ENCODE measurements at places on chromosomes 7 and 10.

DNA sequence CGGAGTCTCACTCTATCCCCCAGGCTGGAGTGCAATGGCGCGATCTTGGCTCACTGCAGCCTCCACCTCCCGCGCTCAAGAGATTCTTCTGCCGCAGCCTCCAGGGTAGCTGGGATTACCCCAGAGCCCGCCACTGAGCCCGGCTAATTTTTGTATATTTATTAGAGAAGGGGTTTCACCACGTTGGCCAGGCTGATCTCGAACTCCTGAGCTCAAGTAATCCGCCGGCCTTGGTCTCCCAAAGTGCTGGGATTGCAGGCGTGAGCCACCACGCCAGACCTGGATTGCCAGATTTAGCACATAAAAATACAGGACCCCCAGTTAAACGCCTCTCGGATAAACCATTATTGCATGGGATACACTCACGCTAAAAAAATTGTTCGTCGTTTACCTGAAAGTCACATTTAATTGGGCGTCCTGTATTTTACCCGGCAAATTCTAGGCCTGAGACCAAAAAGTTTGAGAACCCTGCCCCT, 375 bp upstream of the GATAD1 start:
- DNase-seq: no peak

DNA sequence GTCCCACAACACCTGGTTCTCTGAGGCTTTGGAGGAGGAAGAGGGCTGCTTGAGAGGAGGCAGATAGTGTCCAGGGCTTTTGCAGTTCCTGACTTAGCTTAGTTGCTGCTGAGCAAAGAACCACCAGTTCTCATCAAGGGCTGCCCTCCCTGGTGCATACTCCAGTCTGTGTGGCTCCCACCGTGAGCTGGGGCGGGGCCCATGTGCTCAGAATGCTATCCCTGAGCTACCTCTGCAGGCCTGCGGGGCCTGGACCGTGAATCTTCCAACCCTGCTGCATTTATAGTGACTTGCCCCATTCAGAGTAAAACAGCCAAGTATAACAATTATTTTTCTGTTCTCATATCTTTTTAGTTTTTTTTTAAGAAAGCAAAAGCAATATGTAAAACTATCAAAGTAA, 49.2 kb downstream of the TACR2 start:
- no peak for DNase-seq

DNA sequence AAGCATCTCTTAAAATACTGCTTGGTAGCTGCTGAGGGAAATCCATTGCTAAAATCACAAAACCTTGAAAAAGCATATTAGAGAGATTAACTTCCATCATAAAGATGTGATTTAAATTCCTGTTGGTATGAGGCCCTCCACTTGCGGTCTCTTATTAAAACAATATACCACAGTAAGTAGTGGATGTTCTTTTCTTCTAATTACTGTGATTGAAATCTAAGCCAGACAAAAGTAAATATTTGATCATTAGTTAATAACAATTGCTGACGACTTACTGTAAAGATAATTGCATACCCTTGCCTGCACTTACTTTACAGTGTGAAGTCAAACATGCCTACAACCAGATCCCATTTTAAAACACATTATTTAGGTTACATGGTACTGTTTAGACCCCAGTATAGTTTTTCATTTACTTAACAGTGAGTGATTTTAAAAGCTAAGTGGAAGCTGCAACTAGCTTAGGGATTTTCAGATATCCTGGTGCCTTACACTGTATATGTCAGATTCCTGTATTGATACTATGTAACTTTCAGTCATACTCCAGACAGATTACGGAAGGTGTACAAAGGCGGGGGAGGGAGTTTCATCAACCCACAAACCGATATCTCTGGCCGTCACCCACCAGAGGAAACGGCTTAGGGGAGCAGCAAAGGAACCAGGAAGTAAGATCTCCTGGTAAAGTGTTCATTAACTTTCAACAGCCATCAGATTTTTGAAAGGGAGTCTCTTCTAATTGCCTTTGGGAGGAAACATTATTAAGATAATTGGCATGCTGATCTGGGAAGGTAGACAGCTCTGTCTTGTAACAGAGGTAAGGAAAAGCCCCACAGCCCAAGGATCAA, 986 bp downstream of the NRP1 start:
- DNase-seq: no peak

DNA sequence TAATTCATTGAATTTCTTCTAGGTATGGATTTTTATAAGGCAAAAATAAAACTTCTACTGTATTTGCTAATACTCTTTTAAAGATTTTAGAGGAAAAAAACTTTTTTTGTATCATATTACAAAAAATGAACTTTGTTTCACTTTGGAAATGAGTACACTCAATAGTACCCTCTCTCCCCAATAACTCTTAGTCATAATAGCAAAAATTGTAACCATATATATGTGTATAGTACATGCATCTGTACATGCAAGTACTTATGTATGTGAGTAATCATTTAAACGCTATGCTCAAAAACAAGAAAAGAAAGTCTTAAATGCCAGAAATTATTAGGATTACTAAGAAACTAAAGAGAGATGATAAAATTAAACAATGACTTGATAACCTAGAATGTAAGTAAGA, 95.9 kb upstream of the HGF start:
- no peak for DNase-seq

- DNase-seq: no peak
These were observed 61.5 kb downstream of the INSIG1 start for GRCh38 chr7:155358948-155359712.

DNA sequence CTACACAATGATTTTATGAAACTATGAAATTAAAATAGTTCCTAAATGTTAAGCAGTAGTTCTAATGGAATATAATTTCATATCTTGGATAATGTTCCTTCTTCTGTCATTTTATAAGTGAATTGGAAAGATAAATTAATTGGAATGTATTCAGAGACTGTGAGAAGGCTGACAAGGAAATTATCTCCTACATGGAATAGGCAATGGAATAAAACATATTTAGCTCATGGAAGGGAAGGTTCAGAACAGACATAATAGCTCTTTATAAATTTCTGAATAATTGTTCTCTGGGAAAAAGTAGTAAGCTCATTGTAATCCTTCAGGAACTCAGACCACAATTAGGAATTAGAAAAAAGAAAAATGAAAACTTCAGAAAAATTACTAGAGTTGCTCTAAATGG, 1172.3 kb upstream of the SORCS1 start:
- no peak for DNase-seq

DNA sequence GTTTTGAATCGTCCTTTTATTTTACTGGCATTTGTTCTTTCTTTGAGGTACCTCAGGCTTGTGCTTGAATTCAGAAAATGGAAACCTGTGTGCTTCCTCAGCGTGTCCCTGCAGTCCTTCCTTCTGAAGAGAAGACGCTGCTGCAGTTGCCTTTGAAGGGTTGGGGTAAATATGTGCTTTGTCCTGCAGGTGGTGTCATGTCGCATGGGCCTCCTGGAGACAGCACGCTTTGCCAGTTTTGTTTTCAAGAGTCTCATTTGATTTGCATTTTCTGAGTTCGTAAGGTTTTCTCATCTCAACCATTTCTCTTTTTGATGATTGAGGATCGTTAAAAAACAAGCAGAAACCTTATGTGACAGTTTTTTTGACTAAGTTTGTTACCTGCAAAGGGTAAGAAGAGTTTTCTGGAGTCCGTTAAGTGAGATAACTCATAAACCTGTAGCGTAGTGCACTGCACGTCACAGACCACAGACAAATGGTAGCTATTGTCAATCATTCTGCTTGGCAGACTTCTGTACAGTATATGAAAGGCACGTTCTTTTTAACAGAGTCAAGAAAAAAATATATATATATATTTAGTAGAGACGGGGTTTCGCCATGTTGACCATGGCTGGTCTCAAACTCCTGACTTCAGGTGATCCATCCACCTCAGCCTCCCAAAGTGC, 57.0 kb downstream of the CDC123 start:
- no peak for DNase-seq

Data from stimulated activated CD8-positive, alpha-beta memory T cell treated with anti-CD3 and anti-CD28 coated beads, Interleukin-7, amount 100 ng/mL, for 1 hour (primary cell).